Stimulated activated CD8-positive, alpha-beta memory T cell treated with anti-CD3 and anti-CD28 coated beads, Interleukin-4, amount 100 ng/mL, for 1 hour (primary cell): ENCODE measurements at places on chromosomes 2 and 18.

- no peak for DNase-seq
These were observed 20.0 kb upstream of the LPIN1 start for GRCh38 chr2:11726384-11726783.

DNA sequence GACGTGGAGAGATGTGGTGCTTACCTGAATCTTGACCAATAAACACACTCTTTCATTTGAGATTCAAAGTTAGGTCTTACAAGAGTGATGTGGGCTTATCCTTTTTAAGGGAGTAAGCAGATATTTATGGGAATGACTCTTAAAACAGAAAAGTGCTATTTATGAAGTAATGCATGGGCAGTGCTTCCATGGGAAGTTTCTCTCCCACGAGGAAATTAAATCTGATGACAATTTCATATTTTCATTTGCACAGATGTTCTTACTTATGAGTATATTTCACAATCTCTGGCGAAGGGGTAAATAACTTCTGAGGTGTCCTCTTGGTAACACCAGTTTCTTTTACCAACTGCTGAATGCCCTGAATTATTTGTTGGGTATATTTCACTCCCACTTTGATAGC lies 21.0 kb downstream of the PNPT1 start:
- DNase-seq = no peak

GRCh38 chr2:28382755-28383154 lies 9.9 kb upstream of the FOSL2 start:
- no peak for DNase-seq

DNA sequence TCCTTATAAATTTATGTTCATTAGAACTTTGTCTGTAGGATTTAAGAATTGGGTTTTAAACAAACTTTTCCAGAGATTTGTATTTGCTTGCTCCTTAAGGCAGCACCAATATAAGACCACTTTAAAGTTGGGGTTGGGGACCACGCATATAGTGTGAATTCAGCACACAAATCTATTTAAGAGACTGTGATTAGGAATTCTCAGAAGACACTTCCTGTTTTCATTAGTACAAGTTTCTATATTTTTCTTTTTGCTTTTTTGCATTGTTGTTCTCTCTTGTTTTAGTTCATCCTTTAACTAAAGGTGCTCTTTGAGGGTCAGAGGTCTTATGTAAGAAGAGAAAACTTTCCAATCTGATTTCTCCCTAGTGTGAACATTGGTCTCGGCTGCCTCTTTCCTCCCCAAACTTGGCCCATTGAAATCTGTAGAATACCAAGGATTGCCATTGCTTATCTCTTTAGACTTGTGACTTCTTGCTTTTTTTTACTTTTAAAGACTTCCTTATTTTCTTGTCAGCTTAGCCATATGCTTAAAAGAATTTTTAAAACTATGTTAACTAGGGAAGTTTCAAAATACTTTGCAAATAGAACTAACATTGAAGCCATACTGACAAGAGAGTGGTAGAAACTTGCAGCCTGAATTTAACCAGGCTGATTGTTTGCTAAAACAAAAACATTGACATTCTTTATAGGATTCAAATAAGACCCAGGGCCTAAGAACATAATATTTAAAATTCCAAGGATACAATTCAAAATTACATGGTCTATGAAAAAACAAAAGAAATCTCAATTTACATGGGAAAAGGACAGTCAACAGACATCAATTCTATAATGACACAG lies 264.1 kb upstream of the FN1 start:
- no peak for DNase-seq

DNA sequence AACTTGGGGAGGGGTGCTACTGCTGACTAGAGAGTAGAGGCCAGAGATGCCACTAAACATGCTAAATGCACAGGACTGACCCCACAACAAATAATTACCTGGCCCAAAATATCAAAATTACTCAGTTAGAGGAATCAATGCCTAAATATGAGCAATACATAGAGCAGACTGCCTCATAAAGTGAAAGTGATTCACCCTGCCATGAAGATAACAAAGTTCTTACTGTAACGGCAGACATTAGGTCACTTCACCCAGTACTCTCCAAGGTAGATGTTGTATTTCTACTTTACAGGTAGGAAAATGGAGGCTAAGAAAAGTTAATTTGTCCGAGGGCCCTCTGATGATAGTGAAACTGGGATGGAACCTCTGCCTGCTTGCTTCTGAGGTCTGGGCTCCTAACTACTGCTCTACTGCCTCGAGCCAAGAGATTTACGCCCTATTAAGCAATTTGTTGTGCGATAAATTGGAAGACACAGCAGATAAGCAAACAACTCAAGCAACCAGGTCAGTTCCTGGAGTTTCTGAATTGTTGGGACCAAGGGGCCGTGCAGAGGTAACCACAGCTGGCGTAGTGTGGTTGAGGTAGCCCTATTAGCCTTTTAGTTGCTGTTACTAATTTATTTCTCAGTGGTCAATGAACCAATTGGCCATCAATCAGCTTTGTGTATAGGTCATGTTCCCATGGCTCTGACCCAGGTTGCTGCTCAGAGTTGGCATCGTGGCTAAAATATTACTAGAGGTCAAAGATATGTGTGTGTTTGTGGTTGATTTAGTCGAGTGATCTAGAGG lies 4.8 kb downstream of the DHRS9 start:
- no peak for DNase-seq

GRCh38 chr2:203025592-203025991 lies 10.9 kb downstream of the NBEAL1 start:
- no peak for DNase-seq

- no peak for DNase-seq
These were observed 126.9 kb upstream of the CTAGE1 start for GRCh38 chr18:22544626-22545025.

GRCh38 chr2:48380989-48381625 lies 148.8 kb upstream of the STON1 start:
- DNase-seq = no peak

DNA sequence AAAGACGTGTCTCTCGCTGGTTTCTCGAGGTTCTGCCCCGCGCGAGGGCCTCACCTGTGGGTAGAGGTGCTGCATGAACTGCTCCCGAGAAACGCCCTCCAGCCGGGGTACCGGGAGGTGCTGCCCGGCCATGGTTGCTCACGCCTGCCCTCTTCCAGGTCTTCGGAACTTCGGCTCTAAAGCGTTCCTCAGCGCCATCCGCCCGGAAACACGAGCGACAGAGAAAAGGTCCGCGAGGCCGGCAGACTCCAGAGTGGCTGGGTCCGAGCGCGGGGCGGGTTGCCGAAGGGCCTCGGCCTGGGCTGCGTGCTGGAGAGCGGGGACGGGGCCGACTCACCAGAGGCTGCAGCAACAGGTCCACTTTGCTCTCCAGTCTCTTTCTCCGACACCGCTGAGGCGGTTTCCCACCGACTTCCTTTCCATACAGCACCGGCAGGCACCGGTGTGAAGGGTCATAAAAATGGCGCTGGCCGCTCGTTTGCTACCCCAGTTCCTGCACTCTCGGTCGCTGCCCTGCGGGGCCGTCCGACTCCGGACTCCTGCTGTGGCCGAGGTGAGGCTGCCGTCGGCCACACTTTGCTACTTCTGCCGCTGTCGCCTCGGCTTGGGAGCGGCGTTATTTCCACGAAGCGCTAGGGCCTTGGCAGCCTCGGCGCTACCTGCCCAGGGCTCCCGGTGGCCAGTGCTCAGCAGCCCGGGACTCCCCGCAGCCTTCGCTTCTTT lies at the start of the genes MAIP1 and TYW5:
Gene MAIP1, plus strand, starts transcription at position 244 of the 723 bp plus-strand sequence. Its CDS starts 217 bp downstream, at position 461.
Gene TYW5, minus strand, starts transcription at position 153 of the 723 bp plus-strand sequence. Its CDS starts 21 bp downstream, at position 132.
- peak; percentile 50 for DNase-seq

GRCh38 chr2:68722712-68723111 lies 11.9 kb upstream of the ARHGAP25 start:
- DNase-seq = no peak

DNA sequence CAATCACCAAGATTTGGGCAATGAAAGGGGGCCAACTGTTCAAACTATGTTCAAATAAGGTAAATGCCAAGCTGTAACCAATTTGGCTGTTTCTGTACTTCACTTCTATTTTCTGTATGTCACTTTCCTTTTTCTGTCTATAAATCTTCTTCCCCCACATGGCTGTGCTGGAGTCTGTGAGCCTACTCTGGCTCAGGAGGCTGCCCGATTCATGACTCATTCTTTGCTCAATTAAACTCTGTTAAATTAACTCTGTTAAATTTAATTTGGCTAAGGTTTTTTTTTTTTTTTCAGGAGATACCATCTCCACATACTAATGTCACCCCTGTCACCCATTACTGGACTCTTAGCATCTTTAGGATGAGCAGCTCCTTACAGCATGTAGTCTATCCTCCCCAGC lies 178.8 kb upstream of the TWIST2 start:
- DNase-seq = no peak

DNA sequence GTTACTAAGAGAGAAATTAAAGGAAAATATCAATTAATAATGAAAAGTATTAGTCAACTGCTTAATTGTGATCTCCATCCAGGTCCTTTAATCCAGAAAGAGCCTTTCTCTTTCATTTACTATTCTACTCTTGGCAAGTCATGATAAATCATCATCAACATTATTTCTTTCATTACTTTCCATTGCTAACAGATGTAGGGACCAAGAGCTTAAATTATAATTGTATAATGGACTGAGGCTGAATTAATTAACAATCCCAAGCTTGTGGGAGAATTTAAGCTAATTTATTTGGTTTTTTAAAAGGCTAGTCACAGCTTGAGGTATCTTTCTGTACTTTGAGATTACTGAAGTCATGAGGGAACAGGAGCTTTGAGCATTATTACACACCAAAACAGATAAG lies 223.9 kb downstream of the ERBB4 start:
- DNase-seq = no peak

DNA sequence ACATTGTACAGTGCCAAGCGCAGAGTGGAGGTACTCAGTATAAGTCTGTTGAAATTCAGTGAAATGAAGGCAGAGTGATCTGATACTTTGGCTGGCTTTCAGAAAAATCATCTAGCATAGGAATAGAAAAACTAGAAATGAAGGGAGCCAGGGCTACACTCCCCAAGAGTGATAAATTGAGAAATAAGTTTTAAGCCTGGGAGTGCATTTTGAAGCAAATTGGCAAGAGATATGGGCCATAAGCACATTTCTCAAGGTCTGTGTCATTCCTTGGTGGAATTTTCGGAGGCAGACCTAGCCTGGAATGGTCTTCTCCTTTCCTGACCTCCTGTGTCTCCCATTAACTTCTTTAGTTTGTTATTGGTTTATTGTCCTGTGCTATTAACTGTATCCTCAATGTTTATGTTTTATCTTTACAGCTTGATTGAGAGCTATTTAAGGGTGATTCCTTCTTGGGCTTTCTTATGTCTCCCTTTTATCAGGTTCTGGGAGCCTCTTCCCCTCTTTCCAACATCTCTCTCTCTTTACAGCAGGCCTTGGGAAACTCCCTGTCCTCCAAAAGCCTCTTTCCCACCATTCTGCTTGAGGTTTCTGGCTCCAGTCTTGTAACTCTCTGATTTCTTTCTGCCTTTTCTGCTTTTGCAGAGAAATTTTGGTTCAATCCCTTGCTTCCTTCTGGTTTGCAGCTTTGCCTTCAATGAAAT lies 649.5 kb downstream of the SLC4A3 start:
- DNase-seq = no peak

- DNase-seq = no peak
These were observed 196.0 kb downstream of the ZEB2 start for GRCh38 chr2:144323946-144324345.

GRCh38 chr2:230246206-230246605 lies 20.7 kb downstream of the SP140 start:
- DNase-seq = no peak

DNA sequence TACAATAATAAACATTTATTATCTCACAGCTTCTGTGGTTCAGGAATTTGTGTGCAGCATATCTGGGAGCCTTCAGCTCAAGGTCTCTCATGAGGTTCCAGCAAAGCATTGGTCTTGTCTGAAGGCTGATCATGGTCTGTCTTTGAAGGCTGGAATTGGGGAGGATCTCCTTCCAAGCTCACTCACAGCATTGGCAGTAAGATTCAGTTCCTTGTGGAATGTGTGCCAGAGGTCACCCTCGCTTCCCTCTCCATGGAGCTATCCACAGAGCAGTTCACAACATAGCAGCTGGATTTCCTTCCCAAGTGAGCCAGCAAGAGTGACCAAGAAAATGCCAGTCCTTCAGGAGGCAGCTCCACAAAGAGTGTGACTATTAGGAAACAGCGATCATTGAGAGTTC lies 202.2 kb upstream of the ST6GAL2 start:
- no peak for DNase-seq

- no peak for DNase-seq
These were observed 162.1 kb downstream of the BCL2 start for GRCh38 chr18:63157293-63158011.

GRCh38 chr18:7572822-7573221 lies 5.7 kb downstream of the PTPRM start:
- no peak for DNase-seq

GRCh38 chr18:24726727-24727492 lies 266.5 kb downstream of the HRH4 start:
- no peak for DNase-seq

DNA sequence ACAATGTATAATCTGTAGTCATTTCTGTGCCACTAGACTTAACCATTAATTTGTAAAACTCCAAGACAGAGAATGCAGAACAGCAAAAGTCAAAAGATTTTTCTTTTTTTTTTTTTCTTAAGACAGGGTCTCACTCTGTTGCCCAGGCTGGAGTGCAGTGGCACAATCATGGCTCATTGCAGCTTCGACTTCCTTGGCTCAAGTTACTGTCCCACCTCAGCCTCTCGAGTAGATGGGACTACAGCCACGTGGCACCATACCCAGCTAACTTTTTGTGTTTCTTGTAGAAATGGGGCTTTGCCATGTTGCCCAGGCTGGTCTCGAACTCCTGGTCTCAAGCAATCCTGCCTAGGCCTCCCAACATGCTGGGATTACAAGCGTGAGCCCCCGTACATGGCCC lies 80.1 kb downstream of the TLK1 start:
- no peak for DNase-seq

GRCh38 chr2:102891296-102891695 lies 129.5 kb downstream of the TMEM182 start:
- DNase-seq = no peak

DNA sequence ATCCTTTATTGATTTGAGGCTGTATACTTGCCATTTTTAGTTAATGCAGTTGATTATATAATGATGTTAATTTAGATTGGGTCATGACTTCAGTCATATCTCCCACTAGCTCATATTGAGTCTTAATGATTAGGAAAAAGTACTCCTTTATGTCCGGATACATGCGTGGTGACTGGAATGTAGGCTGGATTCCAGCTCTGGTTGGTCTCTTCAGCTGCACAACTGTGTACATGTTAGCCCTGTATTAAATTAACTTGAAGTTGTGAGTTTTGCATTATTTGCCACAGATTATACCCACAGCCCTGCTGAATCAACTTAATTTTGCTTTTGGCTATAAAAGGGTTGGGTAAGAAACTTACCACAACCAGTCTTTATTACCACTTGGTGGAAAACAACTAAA lies 22.5 kb downstream of the MOB4 start:
- no peak for DNase-seq

GRCh38 chr2:218033208-218033589 lies 30.4 kb upstream of the TNS1 start:
- no peak for DNase-seq

- DNase-seq = no peak
These were observed 41.3 kb downstream of the SCG2 start for GRCh38 chr2:223560749-223561435.
